ENCODE measurements at places on chromosomes 7 and 10. TPM values are rescaled to one million over a fixed set of nuclear protein-coding genes. Genes with fewer than 3 reads are reported as not detected.
A peak's percentile ranks its signal among the peaks of the same experiment; 100 is the strongest.

DNA sequence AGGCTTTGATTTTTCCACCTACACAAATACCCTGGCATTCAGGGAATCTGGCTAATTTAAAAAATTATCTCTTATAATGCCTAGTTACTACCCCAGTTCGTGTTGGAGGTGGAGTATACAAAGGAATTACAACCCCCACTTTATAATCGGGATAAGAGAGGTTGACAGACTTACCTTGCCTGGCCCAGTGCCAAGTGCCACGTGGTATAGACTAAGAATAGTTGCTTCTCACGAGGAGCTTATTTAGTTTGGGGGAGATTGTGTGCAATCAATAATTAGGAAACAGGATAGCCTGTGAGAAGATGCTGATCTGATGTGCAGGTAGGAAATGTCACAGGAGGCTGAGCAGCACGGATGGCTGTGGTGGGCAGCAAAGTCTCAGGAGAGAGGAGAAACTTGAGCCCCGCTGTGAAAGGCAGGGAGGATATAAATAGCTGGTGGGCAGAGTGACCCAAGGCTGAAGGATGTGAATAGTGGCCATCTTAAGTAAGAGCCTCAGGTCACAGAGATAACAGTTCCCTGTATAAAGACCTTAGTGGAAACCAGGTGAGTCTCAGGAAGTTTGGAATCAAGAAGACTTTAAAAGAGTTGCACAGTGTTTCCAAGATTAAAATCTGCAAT, 11.3 kb upstream of the ATXN7L1 start:
- DNase-seq, result no peak

GRCh38 chr10:132709471-132709951, 76.4 kb downstream of the NKX6-2 start:
- DNase-seq, result no peak

Gene ZFYVE27
- total RNA-seq, result 14.1 TPM

DNA sequence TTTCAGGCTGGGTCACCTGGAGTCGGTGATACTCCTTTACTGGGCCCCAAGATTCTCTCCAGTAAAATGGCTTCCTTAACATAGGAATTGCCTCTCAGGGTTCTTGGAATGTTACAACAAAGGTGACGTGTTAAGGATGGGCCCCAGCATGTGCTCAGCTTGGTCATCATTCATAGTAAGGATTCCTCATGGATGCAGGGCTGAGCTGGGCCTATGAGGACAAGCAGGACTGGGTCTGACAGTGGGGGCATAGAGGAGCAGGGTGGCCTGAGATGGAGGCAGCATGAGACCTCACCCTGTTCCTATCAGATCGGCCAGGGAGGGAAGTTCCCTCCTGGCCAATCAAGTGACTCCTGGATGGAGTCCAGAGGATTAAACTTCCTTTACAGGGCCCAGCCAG, 12.8 kb upstream of the MBL2 start:
- DNase-seq, result no peak

Gene BEND7
- 3.2 TPM for total RNA-seq

Gene RSPH10B
- 0.63 TPM for total RNA-seq

Gene FKBP14
- total RNA-seq, result 57.5 TPM

DNA sequence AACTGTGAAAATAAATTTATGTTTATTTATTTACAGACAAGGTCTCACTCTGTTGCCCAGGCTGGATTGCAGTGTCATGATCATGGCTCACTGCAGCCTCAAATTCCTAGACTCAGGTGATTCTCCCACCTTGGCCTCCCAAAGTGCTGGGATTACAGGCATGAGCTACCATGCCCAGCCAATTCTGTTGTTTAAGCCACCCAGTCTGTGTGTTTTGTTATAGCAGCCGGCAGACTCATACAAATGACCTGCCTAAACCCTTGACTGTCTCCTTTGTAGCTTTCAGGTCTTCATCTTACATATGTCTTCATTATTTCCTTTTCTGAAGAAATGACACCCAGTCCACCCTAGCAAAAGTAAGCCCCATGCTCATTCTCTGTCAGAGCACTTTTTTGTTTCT, 43.8 kb upstream of the KMT2C start:
- DNase-seq, result no peak

GRCh38 chr7:40969641-40970040, 733.2 kb downstream of the INHBA start:
- no peak for DNase-seq

DNA sequence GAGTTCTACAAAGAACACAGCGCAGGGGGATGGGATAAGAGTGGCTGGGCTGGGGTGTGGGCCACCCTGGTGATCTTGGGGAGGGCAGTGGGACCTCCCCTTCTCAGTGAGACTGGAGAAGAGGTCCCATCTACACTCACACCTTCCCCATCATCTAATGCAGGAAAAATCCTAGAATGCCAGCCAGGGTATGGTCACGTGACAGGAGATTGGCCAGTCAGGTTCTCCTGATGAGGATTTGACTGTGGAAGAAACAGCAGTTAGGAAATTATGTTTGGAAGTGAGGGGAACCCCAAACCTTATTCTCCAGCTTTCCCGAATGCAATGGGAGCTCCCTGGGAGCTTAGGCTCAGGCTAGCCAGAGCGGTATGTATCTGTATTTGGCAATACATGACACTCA, 158.8 kb upstream of the GRB10 start:
- DNase-seq, result no peak

DNA sequence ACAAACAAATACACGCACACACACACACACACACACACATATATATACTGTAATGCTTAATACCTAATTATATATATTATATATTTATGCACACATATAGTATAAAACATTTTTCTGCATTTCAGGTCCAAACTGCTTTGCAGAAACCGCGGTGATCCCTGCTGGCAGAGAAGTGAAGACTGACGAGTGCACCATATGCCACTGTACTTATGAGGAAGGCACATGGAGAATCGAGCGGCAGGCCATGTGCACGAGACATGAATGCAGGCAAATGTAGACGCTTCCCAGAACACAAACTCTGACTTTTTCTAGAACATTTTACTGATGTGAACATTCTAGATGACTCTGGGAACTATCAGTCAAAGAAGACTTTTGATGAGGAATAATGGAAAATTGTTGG, 138.5 kb downstream of the VWC2 start:
- DNase-seq, result no peak

GRCh38 chr10:75972491-75973276, 541.3 kb downstream of the LRMDA start:
- peak; percentile 57 for DNase-seq

DNA sequence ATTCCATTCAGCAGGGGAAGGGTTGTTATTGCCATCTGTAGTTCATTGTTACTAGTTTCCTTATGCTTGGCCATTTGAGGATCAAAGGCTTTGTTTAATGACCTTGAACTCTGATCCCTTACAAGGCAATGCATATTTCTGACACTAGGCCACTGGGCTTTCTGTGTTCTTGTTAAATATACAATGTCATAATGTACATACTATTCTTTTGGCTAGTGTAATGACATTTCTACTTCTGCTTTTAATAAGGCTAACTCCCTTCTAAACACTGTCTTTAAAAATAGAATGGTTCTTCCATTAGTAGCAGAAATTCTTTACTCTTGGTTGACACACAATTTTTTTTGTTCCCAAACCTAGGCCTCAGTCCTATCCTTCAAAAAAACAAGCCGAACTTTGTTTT, 86.6 kb downstream of the BBS9 start:
- no peak for DNase-seq

Gene PAOX
- 5.4 TPM for total RNA-seq

Gene TUBB8
- total RNA-seq, result not detected

GRCh38 chr7:595621-596010, 76.0 kb upstream of the PDGFA start:
- no peak for DNase-seq

- DNase-seq, result peak; percentile 61
These were observed 221.2 kb downstream of the FAM107B start for GRCh38 chr10:14553448-14553847.

Gene CRYGN
- 0.16 TPM for total RNA-seq

Gene OR2A1
- 0.27 TPM for total RNA-seq

DNA sequence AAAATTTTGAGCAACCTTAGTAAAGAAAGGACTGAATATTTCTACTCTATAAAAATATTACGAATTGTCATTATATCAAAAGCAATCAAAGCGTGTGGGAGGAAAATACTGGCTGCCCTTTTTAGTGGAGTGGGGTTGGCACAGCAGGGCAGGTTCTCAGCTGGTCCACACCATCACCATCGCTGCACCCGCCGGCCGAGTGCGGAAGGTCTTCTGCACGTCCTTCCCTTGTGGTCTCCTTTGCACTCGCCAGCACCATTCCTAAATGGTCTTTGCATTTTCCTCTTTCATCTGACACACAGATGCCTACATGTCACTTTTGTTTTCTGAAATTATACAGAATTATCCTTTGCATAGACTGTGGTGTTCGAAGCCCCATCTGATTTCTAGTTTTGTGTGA, 116.6 kb upstream of the LANCL2 start:
- DNase-seq, result no peak

GRCh38 chr10:99427566-99428190, 2.7 kb downstream of the GOT1 start:
- no peak for DNase-seq

GRCh38 chr7:8161364-8161828, 100.6 kb downstream of the ICA1 start:
- no peak for DNase-seq

Gene OR2A5
- not detected for total RNA-seq

Gene USP54
- 10.4 TPM for total RNA-seq

DNA sequence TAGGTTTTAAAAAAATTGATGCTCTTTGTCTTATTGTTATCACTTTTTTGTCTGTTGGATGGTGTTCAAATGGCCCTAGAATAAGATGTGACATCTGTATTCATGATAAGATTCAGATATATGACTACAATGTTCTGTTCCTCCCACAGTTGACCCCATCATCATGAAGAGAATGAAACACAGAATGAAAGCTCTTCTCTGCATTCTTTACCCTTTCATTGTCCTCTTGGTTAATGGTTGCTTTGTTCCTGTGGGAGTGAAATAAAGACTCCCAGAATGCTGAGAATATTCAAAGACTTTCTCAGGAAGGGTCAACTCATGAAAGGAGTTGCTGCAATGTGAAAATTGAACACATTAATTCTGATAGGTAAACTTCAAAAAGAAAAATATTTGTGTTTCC, 1015.8 kb downstream of the SORCS3 start:
- DNase-seq, result no peak

DNA sequence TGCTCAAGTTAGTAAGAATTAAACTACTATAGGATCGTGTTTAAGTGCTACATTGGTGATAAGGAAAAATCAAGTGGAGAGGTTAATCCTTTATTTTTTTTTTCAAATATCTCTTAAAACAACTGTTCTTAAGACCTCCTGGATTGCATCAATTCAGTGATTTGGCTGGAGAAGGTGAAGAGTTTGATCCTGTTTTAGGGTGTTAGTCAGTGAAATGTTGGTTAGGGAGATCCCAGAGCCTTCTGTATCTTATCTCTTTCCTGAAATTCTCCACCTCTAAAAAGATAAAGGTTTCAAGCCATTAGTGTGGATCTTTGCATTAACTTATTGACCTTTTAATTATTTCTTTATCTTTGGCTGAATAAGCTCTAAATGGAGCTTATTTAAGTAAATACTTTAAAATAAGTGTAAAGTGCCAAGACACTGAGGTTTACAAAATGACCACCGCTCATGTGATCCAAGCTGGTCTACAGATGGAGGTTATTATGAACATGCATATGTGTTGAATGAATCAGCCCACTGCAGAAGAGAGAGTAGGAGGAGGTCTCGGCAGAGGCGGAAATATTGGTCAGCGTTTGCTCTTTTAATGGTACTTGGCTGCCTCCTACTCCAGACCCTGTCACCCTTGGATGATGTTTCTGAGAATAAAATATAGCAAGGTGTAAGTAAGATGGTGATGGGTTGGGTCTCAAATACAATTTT, 51.8 kb upstream of the BMPER start:
- peak; percentile 89 for DNase-seq

- DNase-seq, result no peak
These were observed 219.6 kb upstream of the GPR26 start for GRCh38 chr10:123446449-123447156.

GRCh38 chr7:132569884-132570614, 6.2 kb downstream of the PLXNA4 start:
- no peak for DNase-seq

Gene LBX1
- 0.08 TPM for total RNA-seq

Gene SYCE1
- total RNA-seq, result 0.09 TPM

DNA sequence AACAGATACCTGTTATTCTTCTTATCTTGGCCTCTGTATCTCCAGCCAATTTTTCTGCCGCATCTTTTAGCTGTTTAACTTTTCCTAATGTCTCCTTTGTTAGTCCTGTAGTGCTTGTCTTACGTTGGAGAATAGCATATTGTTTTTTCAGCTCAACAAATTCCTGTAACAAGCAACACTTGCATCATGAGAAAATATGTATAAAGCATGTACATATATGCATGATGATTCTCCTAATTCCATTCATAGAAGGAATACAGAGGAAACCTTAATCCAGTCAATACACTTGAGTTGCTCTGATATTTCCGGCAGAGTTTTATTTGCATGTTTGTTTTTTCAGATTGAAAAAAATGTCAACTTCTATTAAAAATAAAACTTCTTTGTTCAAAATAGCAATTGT, 26.1 kb upstream of the LAMB1 start:
- DNase-seq, result no peak

Gene UCN3
- not detected for total RNA-seq

Gene MYH16
- total RNA-seq, result not detected

DNA sequence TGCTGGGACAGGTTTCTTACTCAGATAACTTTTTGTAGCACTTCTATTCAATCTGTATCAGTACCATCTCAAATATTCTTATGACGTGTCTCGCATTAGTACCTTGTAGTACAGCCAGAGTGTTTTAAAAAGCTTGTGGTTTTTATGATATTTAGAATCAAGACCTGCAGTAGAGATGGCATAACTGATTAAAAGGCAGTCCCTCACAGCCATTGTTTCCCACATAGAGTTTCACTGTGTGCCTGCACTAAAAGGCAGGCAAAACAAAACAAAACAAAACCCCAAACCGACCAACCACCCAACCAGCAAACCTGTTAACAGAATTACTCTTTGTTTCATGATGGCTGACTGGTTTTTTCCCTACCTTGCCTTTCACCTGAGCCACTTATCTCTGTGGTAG, 221.3 kb upstream of the DGKB start:
- DNase-seq, result no peak

DNA sequence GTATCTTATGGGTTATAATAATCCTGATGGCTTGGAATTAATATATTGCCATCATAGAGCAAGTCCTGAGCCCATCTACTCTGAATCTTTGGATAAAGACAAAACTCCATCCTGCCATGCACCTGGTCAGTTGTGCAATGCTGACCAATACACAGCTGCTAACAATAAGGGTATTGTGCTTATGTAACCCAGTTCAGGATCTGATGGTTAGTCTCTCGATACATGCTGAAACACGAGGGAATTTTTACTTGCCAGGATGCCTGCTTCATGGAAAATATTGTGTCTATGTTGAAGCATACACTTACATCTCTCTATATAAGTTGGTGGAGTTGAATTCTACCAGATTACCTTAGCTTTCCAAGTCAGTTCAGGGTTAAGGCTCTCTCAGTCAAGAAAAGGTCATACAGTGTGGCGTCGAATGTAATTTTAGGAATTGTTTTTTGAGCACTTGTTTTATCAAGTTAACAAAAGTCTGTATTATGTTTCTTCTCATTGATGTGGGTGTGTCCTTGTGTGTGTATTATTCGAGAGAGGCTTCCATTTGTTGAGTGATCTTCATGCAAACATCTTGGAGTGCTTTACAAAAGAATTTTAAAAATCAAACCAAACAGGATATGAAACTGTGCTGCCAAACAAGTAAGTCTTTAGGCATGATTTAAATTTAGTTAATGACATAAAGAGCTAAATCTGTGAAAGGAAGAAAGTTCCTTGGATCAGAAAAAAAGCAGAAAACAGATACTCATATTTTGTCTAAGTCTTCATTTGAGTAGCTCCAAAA, 449.1 kb downstream of the SUGCT start:
- peak; percentile 12 for DNase-seq

GRCh38 chr7:16668978-16669377, 23.0 kb downstream of the BZW2 start:
- no peak for DNase-seq
